Activated CD4-positive, CD25-positive, alpha-beta regulatory T cell (primary cell): ENCODE measurements at places on chromosomes 12 and 14.

DNA sequence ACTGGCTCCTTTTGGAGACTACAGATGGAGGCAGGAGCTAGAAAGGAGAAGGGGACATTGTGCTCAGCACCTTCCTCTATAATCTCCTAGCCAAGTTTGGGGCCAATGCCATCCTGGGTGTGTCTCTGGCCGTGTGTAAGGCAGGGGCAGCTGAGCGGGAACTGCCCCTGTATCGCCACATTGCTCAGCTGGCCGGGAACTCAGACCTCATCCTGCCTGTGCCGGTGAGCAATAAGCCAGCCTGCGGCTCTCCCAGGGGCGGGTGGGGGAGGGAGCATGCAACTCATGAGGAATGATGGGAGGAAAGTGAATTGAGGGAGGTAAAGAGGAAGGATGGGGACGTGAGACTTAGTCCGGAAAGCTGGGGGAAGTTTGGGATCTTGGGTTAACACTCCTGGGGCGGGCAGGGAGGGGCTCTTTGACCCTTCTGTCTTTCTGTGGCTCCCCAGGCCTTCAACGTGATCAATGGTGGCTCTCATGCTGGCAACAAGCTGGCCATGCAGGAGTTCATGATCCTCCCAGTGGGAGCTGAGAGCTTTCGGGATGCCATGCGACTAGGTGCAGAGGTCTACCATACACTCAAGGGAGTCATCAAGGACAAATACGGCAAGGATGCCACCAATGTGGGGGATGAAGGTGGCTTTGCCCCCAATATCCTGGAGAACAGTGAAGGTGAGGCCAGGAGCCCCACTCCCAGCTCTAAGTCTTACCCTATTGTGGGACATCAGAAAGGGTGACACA lies 3.3 kb downstream of the ENO2 start:
- no peak for DNase-seq

DNA sequence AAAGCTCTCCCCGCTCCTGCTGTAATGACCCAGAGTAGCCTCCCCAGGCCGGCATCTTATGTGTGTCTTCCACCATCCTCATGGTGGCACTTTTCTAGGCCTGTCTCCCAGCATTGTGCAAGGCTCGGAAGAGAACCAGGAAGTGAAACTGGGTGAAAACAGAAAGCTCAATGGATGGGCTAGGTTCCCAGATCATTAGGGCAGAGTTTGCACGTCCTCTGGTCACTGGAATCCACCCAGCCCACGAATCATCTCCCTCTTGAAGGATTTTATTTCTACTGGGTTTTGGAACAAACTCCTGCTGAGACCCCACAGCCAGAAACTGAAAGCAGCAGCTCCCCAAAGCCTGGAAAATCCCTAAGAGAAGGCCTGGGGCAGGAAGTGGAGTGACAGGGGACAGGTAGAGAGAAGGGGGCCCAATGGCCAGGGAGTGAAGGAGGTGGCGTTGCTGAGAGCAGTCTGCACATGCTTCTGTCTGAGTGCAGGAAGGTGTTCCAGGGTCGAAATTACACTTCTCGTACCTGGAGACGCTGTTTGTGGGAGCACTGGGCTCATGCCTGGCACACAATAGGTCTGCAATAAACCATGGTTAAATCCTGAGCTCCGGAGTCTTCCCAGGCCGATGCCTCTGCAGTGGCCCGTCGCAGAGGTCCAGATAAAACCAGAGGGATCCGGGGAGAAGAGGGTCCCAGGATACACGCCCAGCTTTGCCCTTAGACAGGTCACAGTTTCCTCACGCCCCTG lies 15.6 kb downstream of the ACVRL1 start:
- DNase-seq, result no peak

DNA sequence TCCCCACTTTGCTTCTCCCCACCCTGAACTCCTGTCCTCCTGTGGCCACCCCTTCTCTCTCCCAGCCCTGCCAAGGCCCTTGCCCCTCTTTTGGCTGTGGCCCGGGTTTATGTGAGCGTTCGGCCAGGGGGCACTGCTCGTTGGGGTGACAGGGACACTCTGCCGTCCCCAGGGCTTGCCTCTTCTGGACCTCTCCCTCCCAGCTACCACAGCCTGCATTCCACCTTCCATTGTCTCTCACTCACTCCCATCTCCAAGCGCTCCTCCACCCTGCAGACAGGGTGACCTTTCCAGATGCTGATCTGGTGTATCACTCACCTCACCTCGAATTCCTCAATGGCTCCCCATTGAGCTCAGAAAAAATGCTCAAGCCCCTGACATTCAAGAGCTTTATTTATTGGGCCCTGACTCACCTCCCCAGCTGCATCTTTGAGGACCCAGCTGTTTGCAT lies 1.4 kb downstream of the SERPINA9 start:
- DNase-seq, result no peak

DNA sequence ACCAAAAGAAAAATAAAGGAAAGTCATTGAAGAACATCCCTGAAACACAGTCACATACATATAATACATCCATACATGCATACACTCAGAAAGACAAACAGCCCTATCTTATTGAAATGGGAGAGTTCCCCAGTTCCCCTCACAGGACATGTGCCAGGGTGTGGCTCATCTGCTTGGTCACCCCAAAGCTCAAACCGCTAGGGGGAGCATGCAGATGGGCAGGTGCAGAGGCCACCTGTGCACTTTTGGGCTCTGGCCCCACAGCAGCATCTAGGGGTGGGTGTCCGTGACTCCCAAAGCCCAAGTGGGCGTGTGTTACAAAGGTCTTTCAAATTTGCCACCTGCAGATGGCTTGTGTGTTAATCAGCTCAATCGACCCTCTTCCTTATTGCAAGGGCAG lies 75.2 kb downstream of the CMAS start:
- DNase-seq, result peak; percentile 13

GRCh38 chr12:14387219-14387871 lies 21.9 kb downstream of the ATF7IP start:
- no peak for DNase-seq

DNA sequence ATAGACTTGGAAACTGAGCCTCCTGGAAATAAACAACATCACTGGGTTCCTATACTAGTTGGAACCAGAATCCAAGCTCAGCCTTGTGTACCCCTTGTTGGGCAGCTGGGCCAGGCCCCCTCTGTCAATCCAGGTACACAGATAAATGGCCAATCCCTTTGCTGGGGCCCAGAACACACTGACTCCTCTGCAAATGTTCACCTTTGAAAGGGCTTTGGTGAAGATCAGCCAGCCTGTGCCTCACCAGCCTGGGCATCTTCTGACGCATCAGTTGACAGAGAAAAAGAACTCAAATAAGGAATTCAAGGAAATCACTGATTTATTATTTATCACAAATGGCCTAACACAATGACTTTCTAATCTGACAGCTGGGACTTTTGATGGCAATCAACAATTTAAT lies 1090.2 kb downstream of the BCL11B start:
- no peak for DNase-seq

- no peak for DNase-seq
These were observed 68.1 kb upstream of the PLEKHG7 start for GRCh38 chr12:92634730-92635129.

DNA sequence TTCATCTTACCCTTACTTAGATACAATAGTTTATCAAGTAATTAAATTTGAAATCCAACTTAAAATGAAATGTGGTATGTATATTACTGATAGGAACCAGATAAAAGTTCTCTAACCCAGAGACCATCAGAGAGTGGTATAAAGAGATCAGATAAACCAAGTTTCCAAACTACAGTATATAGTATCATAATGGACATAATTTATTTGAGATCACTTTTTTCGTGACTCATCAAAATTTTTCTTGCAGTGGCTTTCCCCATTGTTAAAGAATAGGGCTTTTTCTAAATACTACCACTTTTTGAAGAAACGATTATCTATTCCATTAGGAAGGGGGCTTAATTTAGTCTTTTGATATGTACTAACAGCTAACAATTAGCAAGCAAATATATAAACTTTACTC lies 15.2 kb upstream of the HSPA2 start:
- DNase-seq, result no peak

DNA sequence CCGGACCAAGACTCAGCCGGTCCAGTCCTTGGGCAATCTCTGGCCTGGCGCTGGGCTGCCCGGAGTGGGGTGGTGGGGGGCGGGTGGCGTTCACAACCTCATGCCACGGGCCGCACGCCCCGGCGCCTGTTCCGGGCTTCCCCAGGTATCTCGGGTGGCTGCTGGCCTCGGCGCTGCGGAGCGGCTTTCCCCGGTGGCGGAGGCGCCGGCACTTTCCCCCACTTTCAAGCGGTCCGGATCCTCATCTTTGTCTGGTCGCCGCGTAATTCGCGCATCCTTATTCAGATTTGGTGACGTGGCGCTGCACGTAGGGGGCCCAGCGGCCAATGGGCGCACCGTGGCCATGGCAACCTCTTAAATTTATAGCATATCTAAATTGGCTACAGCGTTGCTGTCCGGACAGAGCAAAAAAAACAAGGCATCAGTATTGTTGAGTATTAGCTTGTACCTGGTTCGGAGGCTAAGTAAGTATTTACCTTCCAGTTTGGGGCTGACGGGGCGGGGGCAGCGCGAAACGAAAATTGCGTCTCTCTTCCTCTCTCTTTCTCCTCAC lies at the start of gene LHX5:
TSS of gene LHX5 (minus strand) at position 253 of the 553 bp plus-strand sequence. CDS start 373 bp downstream, outside the sequence.
- no peak for DNase-seq

GRCh38 chr12:32895688-32896431 lies 717 bp downstream of the PKP2 start:
- no peak for DNase-seq

DNA sequence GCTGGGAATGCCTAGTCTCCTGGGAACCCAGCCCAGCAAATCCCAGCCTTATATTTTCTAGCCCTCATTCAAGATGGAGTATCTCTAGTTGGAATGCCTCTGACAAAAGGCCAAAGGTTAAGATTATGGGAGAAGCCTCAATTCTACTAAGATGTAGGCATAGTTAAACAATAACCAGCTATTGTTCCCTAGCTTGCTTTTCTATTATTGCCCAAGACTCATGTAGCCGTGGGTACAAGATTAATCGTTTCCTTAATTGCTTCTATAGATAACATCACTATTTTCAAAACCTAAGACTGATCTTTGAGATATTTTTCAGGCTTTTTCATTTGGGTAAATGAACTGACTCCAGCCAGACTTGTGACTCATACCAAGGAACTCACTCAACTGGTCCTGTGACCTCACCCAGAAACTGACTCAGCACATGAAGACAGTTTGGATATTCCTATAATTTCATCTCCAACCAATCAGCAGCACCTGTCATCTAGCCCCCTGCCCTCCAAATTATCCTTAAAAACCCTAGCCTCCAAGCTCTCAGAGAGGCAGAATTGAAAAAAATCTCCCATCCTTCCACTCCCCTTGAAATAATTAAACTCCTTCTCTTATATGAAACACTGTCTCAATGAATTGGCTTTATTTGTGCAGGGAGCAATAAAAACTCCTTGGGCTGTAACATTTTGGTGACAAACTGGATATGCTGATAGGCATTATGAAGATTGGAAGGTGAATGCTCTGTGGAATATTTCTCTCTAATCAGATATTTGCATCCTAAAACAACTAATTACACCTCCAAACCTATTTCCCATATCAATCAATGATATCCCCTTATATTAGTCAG lies 589.0 kb downstream of the C12orf50 start:
- DNase-seq, result no peak

GRCh38 chr14:95185033-95185766 lies 27.9 kb upstream of the DICER1 start:
- DNase-seq, result no peak

GRCh38 chr12:42474391-42474790 lies 115.2 kb downstream of the PRICKLE1 start:
- DNase-seq, result no peak

- DNase-seq, result no peak
These were observed 9.6 kb downstream of the ACTN1 start for GRCh38 chr14:68969278-68970033.

DNA sequence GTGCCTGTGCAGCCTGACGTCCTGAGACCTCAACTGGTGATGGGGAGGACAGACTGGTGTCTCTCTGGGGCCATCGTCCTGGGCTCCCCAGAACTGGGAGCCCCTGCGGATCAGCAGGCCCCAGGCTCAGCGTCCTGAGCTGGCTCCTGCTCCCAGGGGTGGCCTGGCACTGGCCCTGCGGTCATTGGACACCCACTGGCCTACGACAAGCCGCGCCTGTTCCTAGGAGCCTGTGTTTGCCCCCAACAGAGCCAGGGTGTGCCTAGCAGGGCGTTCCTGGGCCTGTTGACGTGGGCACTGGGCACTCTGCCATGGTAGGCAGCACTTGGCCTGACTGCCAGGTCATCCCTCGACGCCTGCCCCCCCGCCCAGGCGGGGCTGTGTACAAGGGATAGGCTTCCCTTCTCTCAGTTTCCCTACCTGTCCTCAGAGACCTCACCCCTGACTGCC lies 8.4 kb downstream of the ADSS1 start:
- DNase-seq, result no peak
